ENCODE measurements at places on chromosomes 16 and 17. TPM values are rescaled to one million over a fixed set of nuclear protein-coding genes. Genes with fewer than 3 reads are reported as not detected.

GRCh38 chr17:11545696-11546095 is 52.6 kb upstream of the DNAH9 start:
- no peaks in the 10 kb centered on the region for H3K4me1 ChIP-seq
- no peak overlapping the region for H3K4me3 ChIP-seq
- H3K27me3 ChIP-seq: no peaks in the 10 kb centered on the region
- no peak for DNase-seq

- no peaks in the 10 kb centered on the region for H3K27me3 ChIP-seq
- no peak overlapping the region for H3K4me3 ChIP-seq
- no peaks in the 10 kb centered on the region for H3K4me1 ChIP-seq
- H3K36me3 ChIP-seq: no peaks in the 10 kb centered on the region
- DNase-seq: no peak
- no peak overlapping the region for H3K27ac ChIP-seq
Observed at GRCh38 chr16:62642677-62643076, 606.4 kb upstream of the CDH8 start.

DNA sequence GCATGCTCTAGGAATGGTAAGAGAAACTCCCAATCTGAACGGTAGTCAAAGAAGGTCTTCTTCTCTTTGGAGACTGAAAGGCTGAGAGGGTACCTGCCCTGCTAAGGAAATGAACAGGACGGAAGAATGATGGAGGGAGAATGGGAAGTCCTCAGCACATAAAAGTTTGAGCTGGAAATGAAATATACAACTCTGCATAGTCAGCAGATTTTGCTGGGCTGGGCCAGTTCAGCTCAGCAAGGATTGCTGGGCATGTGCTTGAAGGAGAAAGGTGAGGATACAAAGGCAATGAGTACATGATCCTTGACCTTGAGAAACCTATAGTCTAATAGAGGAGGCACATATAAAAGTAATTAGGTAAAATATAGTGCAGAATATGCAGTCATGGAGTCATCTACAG is 669.3 kb downstream of the MAF start:
- no peak overlapping the region for H3K4me3 ChIP-seq
- H3K36me3 ChIP-seq: no peaks in the 10 kb centered on the region
- H3K4me1 ChIP-seq: no peaks in the 10 kb centered on the region
- H3K27ac ChIP-seq: no peak overlapping the region
- H3K27me3 ChIP-seq: no peaks in the 10 kb centered on the region
- no peak for DNase-seq

Gene LMF1
- total RNA-seq: 8.4 TPM

Gene IGF2BP1
- not detected for total RNA-seq

DNA sequence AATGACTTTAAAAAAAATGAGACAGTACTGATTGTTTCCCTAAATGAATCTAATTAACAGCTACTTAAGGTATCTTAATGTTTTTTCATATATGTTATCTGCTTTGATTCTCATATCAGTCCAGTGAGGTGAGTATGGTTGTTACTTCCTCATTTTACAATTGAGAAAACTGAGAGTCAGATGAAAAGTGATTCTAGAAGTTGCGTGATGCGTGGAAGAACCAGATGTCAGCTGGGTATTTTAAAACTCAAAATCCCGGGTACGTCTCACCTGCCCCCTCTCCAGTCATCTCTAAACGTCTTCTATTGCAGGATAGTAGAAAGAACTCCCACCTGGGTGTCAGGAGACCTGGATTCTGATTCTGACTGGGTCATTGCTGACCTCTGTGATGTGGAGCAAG is 89.2 kb downstream of the MAP2K6 start:
- peaks cover 12% of the 10 kb centered on the region for H3K4me1 ChIP-seq
- H3K36me3 ChIP-seq: no peaks in the 10 kb centered on the region
- H3K4me3 ChIP-seq: no peak overlapping the region
- no peaks in the 10 kb centered on the region for H3K27me3 ChIP-seq
- H3K27ac ChIP-seq: no peak overlapping the region

Gene TBC1D3C
- not detected for total RNA-seq

- no peaks in the 10 kb centered on the region for H3K36me3 ChIP-seq
- H3K27me3 ChIP-seq: no peaks in the 10 kb centered on the region
- H3K4me1 ChIP-seq: peaks cover 4% of the 10 kb centered on the region
Observed at GRCh38 chr17:68497885-68498319, 14.3 kb upstream of the PRKAR1A start.

Gene DYNLRB2
- not detected for total RNA-seq

DNA sequence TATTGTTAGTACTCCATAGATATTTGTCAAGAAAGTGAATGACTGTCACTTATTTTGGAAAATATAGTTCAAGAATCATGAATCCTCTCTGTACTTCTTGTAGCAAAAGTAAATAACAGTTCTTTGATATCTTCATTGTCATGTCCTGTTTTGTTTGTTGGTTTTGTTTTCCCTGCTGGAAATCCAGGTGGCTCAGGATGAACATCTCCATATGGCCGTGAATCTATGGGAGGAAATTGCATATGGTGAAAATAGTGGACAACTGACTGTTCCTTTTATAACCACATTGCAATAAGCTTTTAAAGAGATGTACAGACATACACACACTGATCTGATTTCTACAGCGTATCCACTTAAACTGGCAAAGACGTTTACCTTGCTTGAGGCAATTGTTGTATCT is 637.0 kb upstream of the RBFOX1 start:
- no peaks in the 10 kb centered on the region for H3K36me3 ChIP-seq
- no peak for DNase-seq
- H3K27ac ChIP-seq: no peak overlapping the region

- H3K27me3 ChIP-seq: no peaks in the 10 kb centered on the region
- H3K4me3 ChIP-seq: no peak overlapping the region
- DNase-seq: no peak
- H3K36me3 ChIP-seq: no peaks in the 10 kb centered on the region
Observed at GRCh38 chr16:29991571-29991904, 3.9 kb downstream of the HIRIP3 start.

Gene ZNF75A
- 14.2 TPM for total RNA-seq

Gene DNASE1L2
- 2.4 TPM for total RNA-seq

- H3K4me1 ChIP-seq: no peaks in the 10 kb centered on the region
- H3K27me3 ChIP-seq: no peaks in the 10 kb centered on the region
- H3K36me3 ChIP-seq: no peaks in the 10 kb centered on the region
- H3K4me3 ChIP-seq: no peak overlapping the region
- DNase-seq: no peak
- no peak overlapping the region for H3K27ac ChIP-seq
Observed at GRCh38 chr16:10926867-10927266, 15.4 kb downstream of the DEXI start.

DNA sequence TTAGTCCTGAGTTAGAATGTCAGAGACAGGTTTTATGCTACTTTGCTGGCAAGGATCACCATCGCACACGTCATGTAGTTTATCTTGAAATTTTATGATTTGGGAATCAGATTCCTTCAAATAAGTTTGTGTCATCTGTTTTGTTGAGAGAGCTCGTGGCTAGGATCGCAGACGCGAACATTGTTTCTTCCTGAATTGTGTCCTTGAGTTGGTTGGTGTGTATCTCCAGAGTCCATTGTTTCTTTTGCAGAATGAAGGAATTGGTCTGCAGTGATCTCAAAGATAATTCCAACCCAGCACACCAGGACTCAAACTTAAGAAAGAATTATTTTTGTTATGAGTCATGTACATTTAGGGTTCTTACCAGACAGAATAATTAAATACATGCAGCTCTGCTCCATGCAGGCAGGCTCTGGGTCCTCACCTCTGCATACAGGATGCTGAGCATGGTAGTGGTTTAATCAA is 51.6 kb downstream of the PRKCA start:
- H3K36me3 ChIP-seq: no peaks in the 10 kb centered on the region
- H3K4me3 ChIP-seq: no peak overlapping the region
- H3K27me3 ChIP-seq: no peaks in the 10 kb centered on the region
- no peak overlapping the region for H3K27ac ChIP-seq

Gene MRPL45
- total RNA-seq: 42.4 TPM

Gene SEC14L5
- 0.59 TPM for total RNA-seq

Gene CASKIN1
- 0.07 TPM for total RNA-seq

Gene ADAD2
- total RNA-seq: not detected

DNA sequence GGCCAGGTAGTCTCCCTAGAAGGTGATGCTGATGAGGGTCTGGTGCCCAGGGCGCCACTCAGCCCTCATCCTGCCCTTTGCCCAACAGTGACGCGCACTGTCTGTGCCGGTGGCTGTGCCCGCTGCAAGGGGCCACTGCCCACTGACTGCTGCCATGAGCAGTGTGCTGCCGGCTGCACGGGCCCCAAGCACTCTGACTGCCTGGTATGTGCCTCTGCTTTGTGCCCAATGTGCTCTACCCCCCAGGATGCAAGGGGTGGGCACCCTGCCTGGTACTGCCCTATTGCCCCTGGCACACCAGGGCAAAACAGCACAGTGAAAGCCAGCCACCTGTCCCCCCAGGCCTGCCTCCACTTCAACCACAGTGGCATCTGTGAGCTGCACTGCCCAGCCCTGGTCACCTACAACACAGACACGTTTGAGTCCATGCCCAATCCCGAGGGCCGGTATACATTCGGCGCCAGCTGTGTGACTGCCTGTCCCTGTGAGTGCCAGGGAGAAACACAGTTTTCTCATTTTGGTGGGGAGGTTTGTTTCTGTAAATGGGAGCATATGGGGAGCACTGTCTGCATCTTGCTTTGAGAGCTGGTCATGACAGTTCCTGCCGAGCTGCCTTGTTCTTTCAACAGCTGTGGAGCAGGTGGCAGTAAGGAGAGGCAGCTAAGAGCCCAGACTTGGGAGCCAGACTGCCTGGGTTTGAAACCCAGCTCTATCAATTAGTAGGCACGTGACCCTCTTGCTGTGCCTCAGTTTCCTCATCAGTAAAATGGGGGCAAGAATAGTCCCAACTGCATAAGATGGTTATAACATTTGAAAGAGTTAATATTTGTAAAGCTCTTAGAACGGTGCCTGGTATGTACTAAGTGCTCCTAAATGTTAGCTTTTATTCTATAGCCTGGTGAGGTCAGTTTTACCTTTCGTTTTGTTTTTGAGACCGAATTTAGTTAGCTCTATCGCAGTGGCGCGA is 10.4 kb downstream of the ERBB2 start:
- H3K36me3 ChIP-seq: peaks cover 9% of the 10 kb centered on the region
- no peak overlapping the region for H3K27ac ChIP-seq
- H3K27me3 ChIP-seq: no peaks in the 10 kb centered on the region
- H3K4me1 ChIP-seq: peaks cover 11% of the 10 kb centered on the region

- no peaks in the 10 kb centered on the region for H3K36me3 ChIP-seq
- peak; percentile 82 for DNase-seq
- H3K4me3 ChIP-seq: no peak overlapping the region
- H3K27ac ChIP-seq: no peak overlapping the region
- H3K4me1 ChIP-seq: no peaks in the 10 kb centered on the region
Observed at GRCh38 chr17:7988750-7989178, 13.7 kb upstream of the GUCY2D start.

Gene CSH2
- total RNA-seq: not detected

- no peak for DNase-seq
- H3K27ac ChIP-seq: no peak overlapping the region
- no peak overlapping the region for H3K4me3 ChIP-seq
- H3K27me3 ChIP-seq: no peaks in the 10 kb centered on the region
Observed at GRCh38 chr16:27195941-27196595, 7.3 kb upstream of the KDM8 start.

Gene TBC1D3I
- total RNA-seq: 0.37 TPM

- H3K4me1 ChIP-seq: no peaks in the 10 kb centered on the region
- no peaks in the 10 kb centered on the region for H3K27me3 ChIP-seq
- no peak overlapping the region for H3K27ac ChIP-seq
- no peak for DNase-seq
Observed at GRCh38 chr17:9880582-9880999, 24.5 kb downstream of the RCVRN start.

DNA sequence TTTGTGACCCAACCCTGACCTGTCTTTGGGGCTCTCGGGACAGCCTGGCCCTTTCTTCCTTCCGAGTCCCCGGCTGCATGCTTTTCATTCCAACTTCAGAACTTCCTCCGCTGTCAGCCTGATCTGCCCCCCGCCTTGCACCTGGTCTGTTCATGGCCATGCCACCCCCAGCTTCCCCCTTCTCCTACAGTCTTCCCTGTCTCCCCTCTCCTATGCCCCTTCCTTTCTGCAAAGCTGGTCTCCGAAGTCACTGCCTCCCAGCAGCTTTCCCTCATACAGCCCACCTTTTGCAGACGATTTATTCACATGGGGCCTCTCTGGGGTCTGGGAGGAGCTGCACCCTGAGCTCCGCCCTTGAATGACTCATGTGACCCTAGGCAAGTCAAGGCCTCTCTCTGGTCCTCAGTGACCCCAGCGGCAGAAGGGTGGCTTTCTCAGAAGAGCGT is 47.1 kb upstream of the SDK2 start:
- no peak for DNase-seq
- no peaks in the 10 kb centered on the region for H3K27me3 ChIP-seq
- no peaks in the 10 kb centered on the region for H3K4me1 ChIP-seq
- H3K36me3 ChIP-seq: no peaks in the 10 kb centered on the region
- no peak overlapping the region for H3K27ac ChIP-seq

DNA sequence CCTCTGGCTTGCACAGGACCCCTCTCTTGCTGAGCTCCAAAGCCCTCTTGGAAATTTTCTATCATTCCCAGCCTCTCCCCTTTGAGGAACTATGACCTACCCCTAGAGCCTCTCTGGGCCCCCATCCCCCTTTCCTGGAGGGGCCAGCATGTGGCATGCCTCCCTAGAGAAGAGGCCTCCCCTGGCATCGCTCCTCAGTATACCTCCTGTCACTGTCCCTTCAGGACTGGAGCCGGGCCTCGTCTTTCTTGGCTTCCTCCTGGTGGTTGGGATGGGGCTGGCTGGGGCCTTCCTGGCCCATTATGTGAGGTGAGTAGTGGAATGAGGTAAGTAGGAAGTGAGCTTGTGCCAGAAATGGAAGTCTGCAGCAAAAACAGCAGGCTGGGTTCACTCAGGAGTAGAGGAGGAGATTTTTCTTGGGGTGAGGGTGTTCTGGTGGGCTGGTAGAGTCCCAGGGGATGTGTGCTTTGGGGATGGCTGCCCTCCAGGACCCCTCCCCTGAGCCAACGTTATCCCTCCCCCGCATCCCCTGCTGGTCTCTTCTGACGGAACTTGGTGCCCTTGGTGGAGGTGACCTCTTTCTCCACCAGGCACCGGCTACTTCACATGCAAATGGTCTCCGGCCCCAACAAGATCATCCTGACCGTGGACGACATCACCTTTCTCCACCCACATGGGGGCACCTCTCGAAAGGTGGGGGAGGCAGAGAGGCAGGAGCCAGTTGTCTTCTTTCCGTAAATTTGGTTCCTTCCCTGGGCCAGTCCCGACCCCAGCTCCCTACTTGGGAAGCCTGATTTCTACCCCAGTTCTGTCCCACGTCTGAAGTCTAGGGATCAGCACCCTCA is 4.6 kb downstream of the GUCY2D start:
- H3K4me3 ChIP-seq: no peak overlapping the region
- DNase-seq: no peak
- H3K27ac ChIP-seq: no peak overlapping the region
- H3K36me3 ChIP-seq: no peaks in the 10 kb centered on the region

GRCh38 chr16:50812876-50813466 is 71.1 kb downstream of the CYLD start:
- no peak for DNase-seq
- no peak overlapping the region for H3K4me3 ChIP-seq
- no peaks in the 10 kb centered on the region for H3K27me3 ChIP-seq
- H3K36me3 ChIP-seq: no peaks in the 10 kb centered on the region
- H3K4me1 ChIP-seq: no peaks in the 10 kb centered on the region
- H3K27ac ChIP-seq: no peak overlapping the region

Gene SLC38A8
- not detected for total RNA-seq
